Activated CD8-positive, alpha-beta T cell treated with anti-CD3 and anti-CD28 coated beads for 36 hours (primary cell): ENCODE measurements at places on chromosomes 5 and 9.

DNA sequence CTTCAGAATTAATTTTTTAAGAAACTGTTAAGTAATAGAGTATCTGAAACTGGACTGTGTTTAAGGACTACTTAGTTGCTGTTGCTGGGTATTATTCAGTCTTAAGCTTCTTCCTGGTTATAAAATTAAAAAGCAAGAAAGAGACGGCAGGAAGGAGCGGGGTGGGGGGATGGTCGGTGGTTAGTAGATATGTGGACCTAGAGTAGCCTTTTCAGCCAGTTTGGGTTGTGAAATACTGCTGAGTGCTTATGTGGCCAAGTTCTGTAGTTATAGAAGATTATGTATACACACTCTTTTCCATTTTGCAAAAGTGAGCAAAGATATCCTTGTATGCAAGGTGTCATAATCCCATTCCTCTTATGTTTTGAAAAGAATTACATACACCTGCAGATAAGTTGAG lies 28.5 kb downstream of the TRIO start:
- DNase-seq = no peak

DNA sequence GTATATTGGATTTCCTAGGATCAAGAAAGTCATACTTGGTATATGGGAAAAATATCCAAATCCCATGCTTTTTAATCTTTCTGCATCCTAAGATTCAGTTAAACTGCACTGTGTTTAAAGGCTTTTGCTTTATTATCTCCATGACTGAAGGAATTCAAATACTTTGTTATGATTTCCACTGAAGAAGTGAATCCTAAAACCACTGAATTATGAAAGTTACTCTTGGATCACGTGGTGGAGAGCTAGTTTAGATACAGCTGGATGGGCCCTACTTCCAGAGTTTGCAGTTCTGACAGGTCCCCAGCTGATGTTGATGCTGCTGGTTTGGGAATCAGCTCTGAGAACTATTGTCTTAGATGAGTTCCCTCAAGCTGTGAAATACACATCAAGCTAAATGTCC lies 5.0 kb downstream of the DAB2 start:
- DNase-seq = no peak

- DNase-seq = no peak
Observed at GRCh38 chr9:121538221-121538620, 38.6 kb upstream of the GGTA1 start.

DNA sequence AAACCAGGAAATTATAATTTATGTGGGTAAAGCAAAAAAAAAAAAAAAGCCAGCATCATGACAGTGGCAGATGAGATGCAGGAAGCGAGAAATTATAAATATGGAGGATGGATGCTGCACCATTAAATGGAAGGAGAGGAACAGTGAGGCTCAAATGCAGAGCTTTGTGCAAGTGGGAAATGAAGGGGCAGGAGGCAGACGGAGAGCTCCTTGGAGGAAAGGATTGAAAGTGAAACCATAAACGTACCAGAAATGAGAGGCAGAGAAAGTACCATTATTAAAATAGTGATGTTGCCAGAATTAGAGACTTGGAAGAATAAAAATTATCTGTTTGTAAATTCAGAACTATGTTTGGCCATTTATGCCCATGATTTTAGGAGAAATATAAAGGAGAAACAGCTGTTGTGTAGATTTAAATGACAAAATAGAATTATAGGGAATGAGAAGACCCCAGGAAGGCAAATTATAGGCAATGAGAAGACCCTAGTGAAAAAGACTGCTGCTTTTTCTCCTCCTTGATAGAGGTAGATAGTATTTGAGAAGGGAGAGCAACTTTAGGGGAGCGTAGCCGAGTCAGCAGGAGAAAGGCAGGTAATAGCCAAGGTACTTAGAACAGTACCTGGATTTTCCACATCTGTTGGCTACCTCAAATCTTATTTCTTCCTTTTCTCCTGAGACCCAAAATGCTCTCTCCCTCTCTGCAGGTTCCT lies 341.0 kb upstream of the CD180 start:
- DNase-seq = no peak

DNA sequence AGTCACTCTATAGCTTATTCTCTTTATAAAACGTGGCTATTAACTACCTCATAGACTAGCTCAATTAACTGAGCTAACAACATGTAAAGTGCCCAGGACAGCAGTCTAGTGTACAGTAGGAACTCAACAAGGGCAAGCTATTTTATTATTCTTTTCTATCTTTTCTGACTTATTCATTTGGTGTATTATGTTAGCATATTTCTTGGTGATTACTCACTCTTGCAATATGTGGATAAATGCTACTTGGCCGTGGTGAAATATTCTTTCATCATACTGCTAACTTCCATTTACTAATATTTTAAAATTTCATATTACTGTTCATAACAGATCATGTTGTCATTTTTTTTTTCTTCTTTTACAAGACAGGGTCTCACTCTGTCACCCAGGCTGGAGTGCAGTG lies 4.9 kb downstream of the SLC25A51 start:
- DNase-seq = no peak

GRCh38 chr9:31542384-31543055 lies 841.9 kb upstream of the ACO1 start:
- DNase-seq = peak; percentile 42

DNA sequence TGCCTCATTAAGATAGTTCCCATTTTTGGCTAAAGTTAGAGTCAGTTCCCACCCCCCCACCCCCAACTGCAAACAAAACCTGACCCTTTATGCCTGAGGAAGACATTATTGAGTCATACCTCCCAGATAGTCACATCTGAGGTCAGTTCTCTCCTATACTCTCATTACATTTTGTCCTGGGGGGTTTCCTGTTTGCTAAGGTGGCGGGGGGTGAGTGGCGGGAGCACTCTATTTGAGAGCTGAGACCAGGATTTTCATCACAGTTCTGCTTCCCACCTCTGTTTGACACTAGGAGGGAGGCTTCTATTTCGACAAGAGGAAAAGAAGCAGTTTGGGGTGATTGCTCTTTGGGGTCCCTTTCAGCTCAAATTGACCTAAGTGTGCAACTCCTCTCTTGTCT lies 59.4 kb upstream of the ICE1 start:
- DNase-seq = no peak

GRCh38 chr5:54610197-54610944 lies 92.8 kb downstream of the SNX18 start:
- DNase-seq = peak; percentile 63

GRCh38 chr9:22005702-22006606 lies 3.2 kb downstream of the CDKN2B start:
- no peak for DNase-seq

GRCh38 chr5:111999286-111999685 lies 242.3 kb upstream of the NREP start:
- no peak for DNase-seq
